ENCODE measurements at places on chromosomes 5 and 9. TPM values are rescaled to one million over a fixed set of nuclear protein-coding genes. Genes with fewer than 3 reads are reported as not detected.

DNA sequence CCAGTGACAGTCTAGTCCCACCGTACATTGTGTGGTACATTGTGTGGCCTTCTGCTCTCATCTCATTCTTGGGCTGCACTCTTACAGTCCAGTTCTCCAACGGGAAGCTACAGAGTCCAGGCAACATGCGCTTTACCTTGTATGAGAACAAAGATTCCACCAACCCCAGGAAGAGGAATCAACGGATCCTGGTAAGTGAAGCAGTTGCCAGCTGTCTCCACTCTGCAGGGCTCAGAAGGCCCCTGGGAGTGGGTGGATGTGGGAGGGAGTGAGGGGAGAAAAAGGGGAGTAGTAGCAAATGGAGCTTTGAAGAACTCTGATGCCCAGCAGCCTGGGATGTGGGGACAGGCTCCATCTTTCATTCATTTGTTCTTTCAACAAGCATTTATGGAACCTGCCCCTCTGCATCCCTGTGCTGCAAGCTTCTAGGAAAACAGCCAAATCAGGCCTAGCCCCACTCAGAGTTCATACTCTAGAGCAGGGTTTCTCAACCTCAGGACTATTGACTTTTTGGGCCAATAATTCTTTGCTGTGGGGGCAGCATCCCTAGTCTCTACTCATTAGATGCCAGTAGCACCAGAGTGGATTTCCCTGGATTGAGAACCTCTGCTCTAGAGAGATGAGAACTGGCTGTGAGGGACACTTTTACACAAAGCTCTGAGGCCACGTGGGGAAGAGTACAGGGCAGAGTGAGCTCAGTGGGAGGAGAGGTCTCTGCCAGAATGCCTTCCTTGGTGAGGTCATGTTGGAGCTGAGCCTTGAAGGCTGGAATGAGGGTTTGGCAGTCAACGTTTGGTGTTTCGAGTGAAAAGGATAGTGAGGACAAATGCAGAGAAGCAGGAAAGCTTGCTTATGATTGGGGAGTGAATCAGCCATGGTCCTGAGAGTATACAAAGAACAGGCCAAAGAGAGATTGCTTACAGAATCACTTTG is 1.1 kb downstream of the POLR1E start:
- peak; percentile 73 for DNase-seq

- DNase-seq: peak; percentile 25
These were observed 1.2 kb upstream of the ADAMTS6 start for GRCh38 chr5:65482736-65483545.

- no peak for DNase-seq
These were observed 311.1 kb upstream of the IRX1 start for GRCh38 chr5:3284506-3284905.

DNA sequence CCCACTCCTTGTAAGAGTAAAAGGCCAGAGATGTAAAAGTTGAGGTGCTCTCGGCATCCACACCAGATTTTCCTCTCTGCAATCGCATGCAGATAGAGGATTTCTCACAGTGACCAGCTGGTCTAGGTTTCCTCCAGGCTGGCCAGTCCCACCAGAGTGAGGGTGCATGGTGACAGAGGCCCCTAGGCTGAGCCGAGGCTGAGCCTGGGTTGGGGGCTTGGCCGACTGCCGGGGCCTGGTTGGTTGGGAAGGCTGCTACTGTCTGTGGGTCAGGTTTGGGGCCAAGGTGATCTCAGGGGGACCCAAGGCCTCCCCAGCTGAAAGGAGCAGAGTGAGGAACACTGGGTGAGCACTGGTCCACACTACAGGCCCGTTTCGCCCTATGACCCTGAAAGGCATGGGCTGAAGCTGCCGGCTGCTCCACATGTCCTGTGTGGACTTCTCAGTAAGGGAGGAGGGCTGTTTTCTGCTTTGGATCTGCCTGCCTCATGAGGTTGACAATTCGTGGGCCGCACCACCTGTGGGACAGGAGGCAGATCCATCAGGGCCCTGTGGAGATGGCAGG is 400.8 kb upstream of the IRX4 start:
- no peak for DNase-seq

GRCh38 chr9:7794196-7794595 is 5.4 kb downstream of the DMAC1 start:
- no peak for DNase-seq

GRCh38 chr5:130110328-130110727 is 206.1 kb downstream of the CHSY3 start:
- no peak for DNase-seq

Gene GCNT1
- total RNA-seq: 15.6 TPM

Gene ANKS6
- 13.8 TPM for total RNA-seq

Gene HACD4
- total RNA-seq: 4.0 TPM

Gene SLC35D2
- 5.6 TPM for total RNA-seq
